ENCODE measurements at places on chromosomes 3 and 15.

GRCh38 chr3:122868322-122868721 lies 73.5 kb downstream of the SLC49A4 start:
- no peak for DNase-seq

DNA sequence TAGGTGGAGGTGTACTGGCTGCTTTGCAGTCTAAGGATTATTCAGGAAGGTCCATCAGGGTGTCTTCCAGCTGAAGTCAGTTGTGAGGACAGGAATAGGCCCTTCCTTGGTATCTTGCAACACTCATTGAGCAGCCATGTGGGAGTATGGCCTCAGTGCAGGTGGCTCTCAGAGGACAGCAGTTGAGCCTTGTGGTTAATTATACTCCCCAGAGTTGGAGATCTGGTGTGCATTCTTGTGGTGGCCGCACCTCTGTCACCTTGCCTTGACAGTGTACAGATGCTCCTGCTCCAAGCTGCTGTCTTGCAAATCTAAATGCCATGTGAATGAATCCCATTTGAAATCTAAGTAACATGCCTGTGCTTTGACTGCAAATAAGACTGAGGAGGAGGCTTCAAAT lies 339.9 kb upstream of the BCHE start:
- DNase-seq, result no peak

DNA sequence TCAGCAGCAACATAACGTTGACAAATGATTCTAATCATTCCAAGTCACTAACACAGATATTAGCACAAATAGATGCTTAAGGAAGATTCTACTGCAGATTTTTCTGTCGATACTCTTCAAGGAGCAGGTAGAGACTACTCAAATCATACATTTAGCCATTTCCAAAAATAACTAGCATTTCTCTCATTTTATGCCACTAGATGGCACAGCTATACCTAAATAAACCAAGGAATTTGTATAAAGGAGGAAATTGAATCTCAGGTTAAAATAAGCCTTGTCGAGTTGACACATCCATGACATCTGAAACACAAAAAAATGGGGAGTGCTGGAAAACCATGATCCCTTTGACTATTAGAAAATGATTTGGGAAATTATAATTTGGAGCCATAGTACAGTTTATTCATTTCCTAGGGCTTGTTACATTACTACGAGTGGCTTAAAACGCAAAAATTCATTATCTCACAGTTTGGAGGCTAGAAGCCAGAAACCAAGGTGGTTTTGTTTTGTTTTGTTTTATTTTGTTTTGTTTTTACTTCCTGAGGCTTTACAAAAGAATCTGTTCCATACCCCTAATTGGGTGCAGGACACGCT lies 59.5 kb upstream of the STRIT1 start:
- no peak for DNase-seq

DNA sequence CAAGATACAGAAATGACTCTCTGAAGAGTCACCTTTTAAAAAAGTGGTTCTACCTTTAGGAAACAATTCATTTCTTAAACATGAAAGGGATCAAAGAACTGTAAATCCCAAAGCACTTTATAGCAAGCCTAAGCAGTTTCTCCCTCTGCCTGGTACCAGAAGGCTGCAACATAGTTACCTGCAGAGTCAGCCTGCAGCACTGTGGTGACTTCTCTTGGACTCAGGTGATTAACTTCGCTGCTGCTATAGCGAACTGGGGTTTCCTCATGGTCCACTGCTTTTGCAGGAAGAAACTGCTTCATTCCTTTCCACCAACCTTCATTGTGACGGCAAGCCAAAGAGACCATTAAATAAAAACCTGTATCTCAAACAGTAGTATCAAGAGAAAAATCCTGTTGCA lies 37.3 kb downstream of the ST3GAL6 start:
- no peak for DNase-seq

DNA sequence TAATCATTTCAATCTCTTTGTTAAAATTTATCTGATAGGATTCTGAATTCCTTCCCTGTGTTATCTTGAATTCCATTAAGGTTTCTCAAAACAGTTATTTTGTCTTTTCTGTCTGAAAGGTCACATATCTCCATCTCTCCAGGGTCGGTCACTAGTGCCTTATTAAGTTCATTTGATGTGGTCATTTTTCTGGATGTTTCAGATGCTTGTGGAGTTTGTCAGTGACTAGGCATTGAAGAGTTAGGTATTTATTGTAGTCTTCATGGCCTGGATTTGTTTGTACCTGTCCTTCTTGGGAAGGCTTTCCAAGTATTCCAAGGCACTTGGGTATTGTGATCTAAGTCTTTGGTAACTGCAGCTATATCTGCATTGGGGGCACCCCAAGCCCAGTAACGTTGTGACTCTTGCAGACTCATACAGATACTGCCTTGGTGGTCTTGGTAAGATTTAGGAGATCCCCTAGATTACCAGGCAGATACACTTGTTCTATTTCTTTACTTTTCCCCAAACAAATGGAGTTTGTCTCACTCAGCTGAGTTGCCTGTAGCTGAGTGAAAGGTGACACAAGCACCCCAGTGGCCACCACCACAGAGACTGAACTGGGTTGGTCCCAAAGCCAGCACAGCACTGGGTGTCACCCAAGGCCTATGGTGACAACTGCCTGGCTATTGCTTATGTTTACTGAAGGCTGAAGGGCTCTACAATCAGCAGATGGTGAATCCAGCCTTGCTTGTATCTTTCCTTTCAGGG lies 18.9 kb upstream of the SLC27A2 start:
- DNase-seq, result no peak

GRCh38 chr3:107328069-107328468 lies 49.2 kb upstream of the CCDC54 start:
- DNase-seq, result no peak

DNA sequence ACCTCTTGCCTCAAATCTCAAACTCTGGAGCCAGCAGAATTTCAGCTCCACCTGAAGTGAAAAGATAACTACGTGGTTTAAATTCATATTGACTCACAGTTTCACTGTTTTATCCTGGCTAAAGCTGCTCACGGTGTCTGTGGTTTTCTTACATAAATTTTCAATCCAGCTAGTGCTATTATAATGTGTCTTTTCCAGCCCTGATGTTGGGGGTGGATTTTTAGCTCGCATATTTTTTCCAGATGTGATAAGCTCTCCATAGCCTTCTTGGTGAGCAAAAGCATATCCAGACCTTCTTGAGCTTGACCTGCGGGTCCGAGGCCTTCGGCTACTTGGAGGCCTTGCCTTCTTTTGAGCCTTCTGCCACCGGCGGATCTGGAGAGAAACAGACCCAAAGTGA lies 239.3 kb downstream of the DTWD1 start:
- no peak for DNase-seq

GRCh38 chr3:29481969-29482767 lies 201.3 kb downstream of the RBMS3 start:
- DNase-seq, result no peak

- DNase-seq, result no peak
Observed at GRCh38 chr3:3615533-3615932, 183.7 kb upstream of the LRRN1 start.

- no peak for DNase-seq
Observed at GRCh38 chr15:61644550-61644949, 415.4 kb upstream of the RORA start.

GRCh38 chr15:66702035-66702786 lies at the start of gene SMAD6:
SMAD6 (plus strand) TSS chr15:66702236; CDS start chr15:66703259, 1,023 bp downstream.
- peak; percentile 87 for DNase-seq

DNA sequence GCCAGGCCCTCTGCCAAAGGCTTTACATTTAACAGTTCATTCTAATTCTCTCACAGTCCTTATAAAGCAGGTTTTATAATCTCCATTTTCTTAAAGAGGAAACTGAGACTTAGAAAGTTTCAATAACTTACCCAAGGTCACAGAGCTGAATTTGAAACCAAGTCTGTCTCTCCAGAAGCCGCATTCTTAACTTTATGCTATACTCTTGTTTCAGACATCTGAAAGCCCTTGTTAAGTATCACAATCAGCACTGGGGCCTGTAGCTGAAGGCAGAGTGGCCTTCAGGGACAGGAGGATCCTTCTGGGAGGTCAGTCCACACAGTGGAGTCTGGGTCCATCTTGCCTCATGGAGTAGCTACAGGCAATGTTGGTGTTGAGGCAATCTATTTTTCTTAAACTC lies 27.9 kb downstream of the LRRN1 start:
- DNase-seq, result no peak

DNA sequence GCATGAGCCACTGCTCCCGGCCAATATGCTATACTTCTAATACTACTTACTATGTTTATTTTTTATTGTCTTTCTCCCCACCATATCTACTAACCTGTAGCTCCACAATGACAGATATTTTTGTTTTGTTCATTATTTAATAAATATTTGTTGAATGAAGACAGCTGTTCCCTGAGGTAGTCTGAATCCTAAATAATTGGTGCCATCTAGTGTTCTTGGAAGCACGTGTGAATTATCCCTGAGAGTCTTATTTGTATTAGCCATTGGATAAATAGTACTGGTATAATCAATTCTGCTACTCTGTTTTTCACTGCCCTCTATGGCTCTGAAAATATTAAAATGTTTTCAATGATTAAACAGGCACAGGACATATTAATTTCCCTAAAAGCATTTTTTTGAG lies 5.6 kb upstream of the APPL1 start:
- DNase-seq, result no peak

- peak; percentile 58 for DNase-seq
Observed at GRCh38 chr15:74179101-74179841, 5.8 kb downstream of the ISLR start.

DNA sequence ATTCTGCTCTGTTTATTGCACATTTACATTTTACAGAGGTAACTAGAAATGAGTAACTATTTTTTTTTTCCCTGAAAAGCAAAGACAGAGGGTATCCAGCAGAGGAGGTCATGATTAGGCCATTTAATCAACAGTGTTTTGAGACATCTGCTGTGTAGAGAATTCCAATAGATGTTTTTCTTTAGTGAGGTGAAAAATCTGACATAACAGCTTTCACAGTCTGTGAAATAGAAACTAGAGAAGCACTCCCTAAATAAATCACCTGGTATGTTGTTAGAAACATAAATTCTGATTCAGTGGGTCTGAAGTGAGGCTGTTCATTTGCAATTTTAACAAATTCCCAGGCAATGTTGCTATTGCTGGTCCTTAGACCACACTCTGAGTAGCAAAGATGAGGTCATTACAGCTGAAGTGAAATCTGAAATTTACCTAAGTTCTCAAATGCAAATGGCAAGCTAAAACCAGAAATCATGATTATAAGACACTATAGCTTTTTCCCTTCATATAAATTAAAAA lies 329.2 kb upstream of the LRRC3B start:
- no peak for DNase-seq

DNA sequence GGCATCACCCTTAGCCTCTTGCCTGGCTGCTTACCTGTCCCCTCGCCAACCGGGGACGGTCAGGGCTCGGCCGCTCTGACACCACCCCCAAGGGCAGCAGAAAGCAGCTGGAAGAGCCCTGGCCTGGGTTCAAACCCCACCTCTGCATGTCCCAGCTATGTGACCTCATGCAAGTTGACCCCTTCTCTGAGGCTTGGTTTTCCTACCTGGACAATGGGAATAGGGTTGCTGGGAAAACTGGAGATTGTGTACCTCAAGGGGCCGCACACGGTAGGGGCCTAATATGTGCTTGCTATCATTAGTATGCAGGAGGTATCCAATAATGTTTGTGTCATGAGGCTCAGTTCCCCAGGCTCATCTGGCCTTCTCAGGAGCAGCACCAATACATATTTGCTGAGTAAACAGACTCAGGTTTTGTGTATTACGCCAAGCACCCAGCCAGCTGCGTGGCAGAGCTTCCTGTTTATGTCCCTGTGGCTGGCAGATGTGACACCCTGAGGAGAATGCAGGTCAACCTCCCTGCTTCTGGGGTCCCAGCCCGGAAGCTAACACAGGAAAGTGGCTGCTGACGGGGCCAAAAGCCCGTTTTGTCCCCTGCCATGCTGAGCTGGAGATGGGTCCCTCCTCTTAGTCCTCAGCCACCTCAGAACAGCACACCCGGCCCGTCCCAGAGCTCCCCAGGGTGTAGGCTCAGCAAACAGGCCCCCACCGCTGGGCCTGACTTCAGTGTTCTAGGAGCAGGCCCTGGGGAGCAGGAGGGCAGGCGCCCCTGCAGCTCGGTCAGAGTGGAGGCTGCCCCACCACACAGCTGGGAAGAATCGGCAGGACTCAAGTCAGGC lies 29.7 kb downstream of the PLXND1 start:
- DNase-seq, result peak; percentile 65

DNA sequence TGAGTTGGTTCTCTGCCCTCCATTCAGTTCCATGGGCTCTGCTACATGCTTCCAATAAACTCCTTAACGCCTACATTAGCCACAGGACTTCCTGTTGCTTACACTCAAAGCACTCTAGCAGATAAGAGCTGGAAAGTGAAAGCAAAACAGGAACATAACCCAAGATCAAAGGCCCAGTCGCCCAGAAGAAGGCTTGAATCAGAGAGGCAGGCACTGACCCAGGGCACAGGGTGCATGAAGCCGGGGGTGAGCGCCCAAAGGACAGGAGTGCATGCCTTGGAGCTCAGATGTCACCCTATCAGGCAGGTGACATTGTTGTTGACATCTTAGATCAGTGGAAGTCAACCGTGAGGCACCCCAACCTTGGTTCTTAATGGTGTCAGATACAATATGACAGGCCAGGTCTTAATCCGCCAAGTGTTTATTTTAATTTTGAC lies 235.1 kb downstream of the UACA start:
- no peak for DNase-seq

- no peak for DNase-seq
Observed at GRCh38 chr15:34730701-34731100, 24.1 kb downstream of the GJD2 start.

DNA sequence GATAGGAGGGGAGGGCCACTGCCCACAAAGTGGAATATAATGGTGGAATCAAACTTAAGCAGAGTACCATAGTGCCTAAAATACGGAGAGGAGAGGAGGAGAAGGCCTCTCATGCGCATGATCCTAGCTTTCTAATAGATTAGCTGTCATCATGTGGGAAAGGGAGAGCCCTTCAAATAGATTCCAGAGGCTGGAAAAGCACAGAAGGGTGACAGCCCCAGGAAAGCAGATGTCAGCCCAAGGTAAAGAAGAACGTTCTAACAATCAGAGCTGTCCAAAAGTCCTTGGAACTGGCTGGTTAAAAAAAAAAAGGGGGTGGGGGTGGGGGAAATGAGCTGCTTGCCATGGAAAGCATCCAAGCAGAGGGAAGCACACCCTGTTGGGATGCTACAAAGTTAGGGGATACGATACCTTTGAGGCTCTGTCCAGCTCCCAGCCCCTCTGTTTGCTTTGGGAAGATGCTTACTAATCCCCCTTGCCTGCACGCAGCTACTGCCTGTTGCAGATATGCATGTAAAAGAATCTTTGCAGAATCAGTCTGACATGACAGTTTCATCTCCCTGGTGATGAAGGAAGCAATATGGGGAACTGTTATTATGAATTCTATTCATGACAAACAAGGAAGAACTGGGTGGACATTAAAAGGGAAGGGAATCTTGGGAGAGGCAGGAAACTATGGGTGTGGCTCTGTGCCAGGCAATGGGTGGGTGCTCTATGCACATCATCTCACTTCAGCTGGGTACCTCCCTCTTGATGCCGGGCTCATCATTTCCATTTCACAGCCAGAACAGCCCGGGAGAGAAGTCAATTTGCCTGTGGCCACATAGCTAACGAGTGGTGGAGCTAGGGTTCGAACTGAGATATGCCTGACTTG lies 10.1 kb upstream of the LMCD1 start:
- DNase-seq, result no peak

All from breast epithelium (tissue), 4 donors.